ENCODE measurements at places on chromosomes 13 and 19.

DNA sequence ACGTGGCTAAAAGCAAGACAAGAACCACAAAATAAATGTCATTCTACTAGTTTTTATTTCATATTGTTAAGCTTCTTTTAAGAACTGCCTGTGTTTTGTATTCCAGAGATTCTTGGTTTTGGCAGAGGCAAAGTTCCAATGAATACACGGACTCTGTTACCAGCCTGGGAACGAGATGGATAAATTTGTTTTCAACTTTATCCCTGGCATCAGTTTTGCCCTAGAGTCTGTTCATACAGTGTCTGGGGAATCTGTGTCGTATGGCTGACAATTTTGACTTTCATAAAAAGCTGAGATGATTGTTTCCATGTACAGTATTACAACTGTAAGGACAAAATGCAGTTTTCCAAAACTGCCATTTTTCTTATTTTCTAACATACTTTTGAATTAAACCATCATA lies 327.6 kb downstream of the TBC1D4 start:
- DNase-seq: no peak

DNA sequence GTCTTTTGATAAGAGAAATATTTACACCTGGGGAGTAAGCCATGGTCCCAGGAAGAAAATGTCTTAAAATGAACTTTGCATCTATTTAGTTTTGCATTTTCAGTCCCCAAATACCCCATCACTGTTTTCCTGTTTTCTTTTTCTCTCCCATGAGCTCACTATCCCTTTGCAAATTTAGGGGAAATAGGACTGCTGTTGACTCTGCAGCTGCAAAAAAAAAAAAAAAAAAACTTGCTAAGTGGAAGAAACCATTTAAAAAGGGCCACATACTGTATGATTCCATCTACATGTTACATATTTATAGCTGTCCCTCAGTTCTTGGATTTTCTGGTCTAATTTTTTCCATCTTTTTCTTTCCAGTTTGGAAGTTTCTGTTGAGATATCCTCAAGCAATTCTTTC lies 98.2 kb upstream of the SERP2 start:
- no peak for DNase-seq

GRCh38 chr19:13095934-13096927 lies 6.4 kb downstream of the LYL1 start:
- no peak for DNase-seq

DNA sequence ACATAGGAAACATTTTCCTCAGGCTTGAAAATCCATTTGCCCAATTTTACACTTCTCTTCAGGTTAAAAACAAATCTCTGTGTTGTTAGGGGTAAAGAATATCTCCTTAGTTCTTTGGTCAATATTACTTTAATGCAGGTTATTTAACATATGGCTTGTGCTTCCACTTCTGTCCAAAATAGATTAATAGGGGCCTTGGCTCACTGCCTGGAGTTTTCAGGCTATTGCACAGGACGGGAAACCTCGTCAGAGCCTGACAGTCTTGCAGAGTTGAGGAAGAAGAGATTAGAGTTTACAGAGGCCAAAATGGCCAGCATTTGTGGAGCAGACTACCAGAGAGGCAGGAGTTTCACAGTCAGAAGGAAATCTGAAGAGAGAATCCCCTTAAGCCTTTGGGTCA lies 863.9 kb upstream of the GPC6 start:
- DNase-seq: no peak

All from stimulated activated CD8-positive, alpha-beta memory T cell treated with anti-CD3 and anti-CD28 coated beads, Interleukin-7, amount 100 ng/mL, for 24 hours (primary cell).